ENCODE measurements at places on chromosomes 16 and 17.

- DNase-seq: no peak
These were observed 51.3 kb downstream of the NKD1 start for GRCh38 chr16:50599494-50599893.

GRCh38 chr17:55722742-55723487 lies at the start of gene TMEM100:
TSS of gene TMEM100 (minus strand) at chr17:55722864. CDS start at chr17:55721070, 1,794 bp downstream.
- no peak for DNase-seq

DNA sequence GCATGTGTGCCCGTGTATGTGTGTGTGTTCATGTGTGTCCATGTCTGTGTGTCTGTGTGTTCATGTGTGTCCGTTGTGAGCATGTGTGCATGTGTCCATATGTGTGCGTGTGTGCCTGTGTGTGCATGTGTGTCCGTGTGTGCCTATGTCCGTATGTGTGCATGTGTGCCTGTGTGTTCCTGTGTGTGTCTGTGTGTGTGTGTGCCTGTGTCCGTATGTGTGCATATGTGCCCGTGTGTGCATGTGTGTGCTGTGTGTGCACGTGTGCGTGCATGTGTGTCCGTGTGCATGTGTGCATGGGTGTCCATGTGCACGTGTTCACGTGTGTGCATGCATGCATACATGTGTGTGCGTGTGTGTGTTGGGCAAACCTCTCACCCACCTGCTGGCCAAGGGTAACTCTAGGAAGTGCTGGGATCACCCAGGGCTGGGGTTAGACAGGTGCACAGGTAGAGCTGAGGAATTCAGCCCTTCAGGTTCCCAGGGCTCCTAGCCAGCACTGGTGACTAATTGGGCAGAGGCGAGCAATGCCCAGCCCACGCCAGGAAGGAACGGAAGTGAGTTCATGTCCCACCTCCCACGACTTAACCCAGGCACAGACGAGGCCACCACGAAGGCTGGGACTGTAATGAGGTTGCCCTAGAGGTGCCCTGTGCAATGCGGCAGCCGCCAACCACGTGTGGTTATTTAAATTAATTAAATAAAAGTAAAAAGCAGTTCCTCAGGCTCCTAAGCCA lies 8.2 kb upstream of the CSNK1D start:
- DNase-seq: peak; percentile 57

DNA sequence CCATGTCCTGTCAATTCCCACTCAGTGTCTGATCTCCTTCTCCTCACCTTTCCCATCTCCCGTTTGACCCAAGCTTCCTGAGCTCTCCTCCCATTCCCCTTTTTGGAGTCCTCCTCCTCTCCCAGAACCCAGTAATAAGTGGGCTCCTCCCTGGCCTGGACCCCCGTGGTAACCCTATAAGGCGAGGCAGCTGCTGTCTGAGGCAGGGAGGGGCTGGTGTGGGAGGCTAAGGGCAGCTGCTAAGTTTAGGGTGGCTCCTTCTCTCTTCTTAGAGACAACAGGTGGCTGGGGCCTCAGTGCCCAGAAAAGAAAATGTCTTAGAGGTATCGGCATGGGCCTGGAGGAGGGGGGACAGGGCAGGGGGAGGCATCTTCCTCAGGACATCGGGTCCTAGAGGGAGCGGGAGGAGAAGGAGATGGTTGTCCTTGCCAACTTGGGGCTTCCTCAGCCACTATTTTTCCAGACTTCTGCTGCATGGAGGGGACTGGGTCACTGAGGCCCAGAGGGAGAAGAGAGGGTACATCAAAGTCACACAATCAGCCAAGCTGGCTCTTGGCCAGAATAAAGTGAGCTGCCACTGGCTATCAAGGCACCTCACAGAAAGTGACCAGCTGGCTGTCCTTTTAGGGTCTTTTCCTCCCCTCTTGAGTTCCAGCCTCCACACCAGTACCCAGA lies 1.9 kb upstream of the TBC1D10B start:
- DNase-seq: no peak

DNA sequence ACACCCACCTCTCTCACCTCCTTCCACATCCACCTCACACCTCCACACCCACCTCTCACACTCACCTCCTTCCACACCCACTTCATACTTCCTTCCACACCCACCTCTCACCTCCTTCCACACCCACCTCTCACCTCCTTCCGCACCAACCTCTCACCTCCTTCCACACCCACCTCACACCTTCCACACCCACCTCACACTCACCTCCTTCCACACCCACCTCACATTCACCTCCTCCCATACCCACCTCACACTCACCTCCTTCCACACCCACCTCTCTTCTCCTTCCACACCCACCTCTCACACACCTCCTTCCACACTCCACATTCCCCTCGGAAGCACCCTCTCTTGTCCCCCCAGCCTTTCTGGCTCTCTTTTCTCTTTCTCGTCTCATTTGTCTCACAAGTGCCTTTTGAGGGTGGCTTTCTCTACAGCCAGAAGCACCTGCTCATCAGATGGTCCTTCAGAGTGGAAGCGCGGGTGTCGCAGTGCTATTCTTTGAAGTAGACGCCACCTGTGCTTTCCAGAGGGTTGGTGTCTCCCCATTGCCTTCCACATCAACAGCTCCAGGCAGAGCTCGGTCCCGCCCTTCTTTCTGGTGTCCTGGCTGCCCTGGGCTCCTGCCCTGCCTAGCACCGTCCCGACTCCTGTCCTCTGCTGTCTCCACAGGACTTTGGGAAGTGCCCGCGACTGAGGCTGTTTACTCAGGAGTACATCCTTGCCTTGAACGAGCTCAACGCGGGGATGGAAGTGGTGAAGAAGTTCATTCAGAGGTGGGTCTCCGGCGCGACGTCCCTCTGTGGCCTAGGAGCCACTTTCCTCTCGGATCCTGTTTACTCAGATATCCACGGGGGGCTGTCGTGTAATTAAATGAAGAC lies 109.4 kb upstream of the PLCG2 start:
- no peak for DNase-seq

- DNase-seq: no peak
These were observed 13.3 kb upstream of the CD300LD start for GRCh38 chr17:74605361-74605760.

GRCh38 chr17:45311760-45312476 lies 4.9 kb downstream of the MAP3K14 start:
- DNase-seq: peak; percentile 71
